ENCODE measurements at places on chromosomes 13 and 19.

DNA sequence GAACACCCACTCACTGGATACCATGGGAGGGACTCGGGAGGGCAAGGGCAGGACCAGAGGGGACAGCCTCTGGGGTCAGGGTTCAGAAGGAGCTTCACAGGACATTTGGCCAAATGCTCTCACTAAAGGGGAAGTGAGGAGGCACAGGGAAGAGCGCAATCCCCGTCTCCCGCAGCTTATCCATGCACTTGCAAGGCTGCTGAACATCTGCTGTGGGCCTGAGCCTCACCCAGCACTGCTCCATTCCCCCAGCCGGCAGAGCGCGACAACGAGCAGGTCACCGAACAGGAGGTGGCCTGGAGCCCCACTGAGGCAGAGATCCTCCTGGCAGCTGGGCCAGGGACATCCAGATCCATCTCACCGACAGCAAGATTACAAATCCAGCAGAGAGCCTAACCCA, 23.3 kb downstream of the ELAVL1 start:
- no peak for DNase-seq

- DNase-seq = no peak
Observed at GRCh38 chr13:106484537-106485193, 50.8 kb downstream of the EFNB2 start.

- DNase-seq = no peak
Observed at GRCh38 chr19:41702171-41702651, 6.2 kb upstream of the CEACAM5 start.

- no peak for DNase-seq
Observed at GRCh38 chr13:60990032-60990733, 425.5 kb downstream of the PCDH20 start.

- DNase-seq = no peak
Observed at GRCh38 chr19:51743405-51743804, 8.3 kb downstream of the FPR1 start.

DNA sequence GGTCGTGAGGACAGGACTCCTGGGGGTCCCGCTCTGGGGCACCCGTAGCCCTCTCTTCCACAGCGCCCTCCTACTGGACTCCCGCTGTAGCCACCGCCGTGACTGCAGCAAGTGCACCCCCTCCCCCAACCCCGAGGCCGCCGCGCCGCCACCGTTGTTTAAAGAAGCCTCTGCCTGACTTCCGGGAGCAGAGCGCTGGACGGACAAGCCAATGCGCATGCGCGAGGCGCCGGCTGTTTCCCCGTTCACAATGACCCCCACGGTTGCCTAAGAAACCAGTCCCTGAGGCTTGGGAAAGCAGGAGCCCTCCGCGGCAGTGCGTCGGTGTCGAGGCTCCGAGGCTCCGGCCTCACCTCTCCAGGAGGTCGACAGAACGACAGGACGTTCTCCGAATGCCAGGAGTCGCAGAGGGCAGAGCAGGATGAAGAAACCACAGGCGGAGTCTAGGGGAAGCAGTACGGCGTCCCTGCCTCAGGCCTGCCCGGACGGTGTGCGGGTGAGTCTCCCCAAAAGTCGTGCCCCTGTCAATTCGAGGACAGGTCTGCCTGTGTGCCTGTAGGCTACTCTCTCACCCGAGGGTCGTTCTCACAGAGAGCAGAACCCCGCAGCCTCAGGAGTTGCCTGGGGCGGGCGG, 70.5 kb upstream of the ZNF420 start:
- peak; percentile 11 for DNase-seq

- no peak for DNase-seq
Observed at GRCh38 chr19:29526730-29527499, 1.1 kb downstream of the VSTM2B start.
